ENCODE measurements at places on chromosomes 7 and 10. TPM values are rescaled to one million over a fixed set of nuclear protein-coding genes. Genes with fewer than 3 reads are reported as not detected.

- H3K27me3 ChIP-seq, result peaks cover 11% of the 10 kb centered on the region
- H3K36me3 ChIP-seq, result no peaks in the 10 kb centered on the region
- H3K4me3 ChIP-seq, result peak overlapping the region; percentile 6
- no peak overlapping the region for H3K27ac ChIP-seq
- H3K4me1 ChIP-seq, result peaks cover 39% of the 10 kb centered on the region
- DNase-seq, result no peak
These were observed 1.5 kb upstream of the SEMA3A start for GRCh38 chr7:84196084-84196503.

- no peak for DNase-seq
- H3K27ac ChIP-seq, result no peak overlapping the region
- H3K36me3 ChIP-seq, result no peaks in the 10 kb centered on the region
- peaks cover 45% of the 10 kb centered on the region for H3K27me3 ChIP-seq
- H3K4me1 ChIP-seq, result peaks cover 20% of the 10 kb centered on the region
These were observed 2.7 kb upstream of the IGFBP3 start for GRCh38 chr7:45923818-45924217.

GRCh38 chr10:132001238-132001972 lies 19.7 kb upstream of the BNIP3 start:
- no peak overlapping the region for H3K27ac ChIP-seq
- H3K36me3 ChIP-seq, result no peaks in the 10 kb centered on the region
- H3K4me1 ChIP-seq, result no peaks in the 10 kb centered on the region
- peaks cover 13% of the 10 kb centered on the region for H3K27me3 ChIP-seq

Gene SP8
- not detected for total RNA-seq

Gene EBF3
- total RNA-seq, result not detected
